ENCODE measurements at places on chromosomes 2 and 18. TPM values are rescaled to one million over a fixed set of nuclear protein-coding genes. Genes with fewer than 3 reads are reported as not detected.

DNA sequence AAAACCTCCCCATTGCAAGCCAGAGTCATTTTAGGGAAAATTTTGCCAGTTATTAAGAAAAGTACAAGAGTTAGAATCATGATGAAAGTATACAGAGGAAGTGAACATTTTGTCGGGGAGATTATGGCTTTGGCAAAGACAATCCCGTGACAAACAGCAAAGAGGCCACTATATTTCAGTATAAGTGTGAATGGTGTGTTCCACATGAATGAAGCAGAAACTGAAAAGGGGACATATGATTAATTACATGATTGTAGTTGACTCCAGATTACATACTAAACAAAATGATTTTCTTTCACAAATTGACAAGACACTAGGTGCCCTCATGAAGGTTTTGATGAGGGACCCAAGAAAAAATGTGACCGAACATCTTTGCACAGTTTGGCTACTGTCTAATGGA, 42.0 kb downstream of the SP140 start:
- DNase-seq, result no peak

GRCh38 chr2:36352701-36353100, 2.9 kb upstream of the CRIM1 start:
- DNase-seq, result peak; percentile 85

GRCh38 chr18:77619525-77619924, 369.9 kb downstream of the GALR1 start:
- DNase-seq, result no peak

GRCh38 chr2:236826606-236827156, 257.1 kb downstream of the ACKR3 start:
- no peak for DNase-seq

- no peak for DNase-seq
Observed at GRCh38 chr2:102025016-102025501, 33.3 kb downstream of the IL1R2 start.

DNA sequence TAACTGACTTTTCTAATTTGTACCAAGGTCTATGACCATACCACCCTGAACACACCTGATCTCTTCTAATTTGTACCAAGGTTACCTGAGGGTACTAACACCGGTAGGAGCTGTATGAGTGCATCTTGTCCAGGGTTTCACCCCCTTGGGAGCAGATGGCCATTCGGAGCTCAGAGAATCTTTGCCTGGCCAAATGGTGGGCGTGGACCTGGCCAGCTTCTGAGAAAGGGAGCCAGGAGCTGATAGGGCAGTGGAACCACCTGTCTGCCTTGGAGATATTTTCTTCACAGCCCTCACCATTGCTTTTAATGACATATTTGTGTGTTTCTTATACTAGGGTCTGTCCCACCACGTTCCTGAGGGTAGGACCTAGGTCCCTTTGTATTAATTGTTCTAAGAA, 188.9 kb downstream of the LDLRAD4 start:
- no peak for DNase-seq

- DNase-seq, result no peak
Observed at GRCh38 chr2:42914314-42914713, 121.9 kb upstream of the HAAO start.

DNA sequence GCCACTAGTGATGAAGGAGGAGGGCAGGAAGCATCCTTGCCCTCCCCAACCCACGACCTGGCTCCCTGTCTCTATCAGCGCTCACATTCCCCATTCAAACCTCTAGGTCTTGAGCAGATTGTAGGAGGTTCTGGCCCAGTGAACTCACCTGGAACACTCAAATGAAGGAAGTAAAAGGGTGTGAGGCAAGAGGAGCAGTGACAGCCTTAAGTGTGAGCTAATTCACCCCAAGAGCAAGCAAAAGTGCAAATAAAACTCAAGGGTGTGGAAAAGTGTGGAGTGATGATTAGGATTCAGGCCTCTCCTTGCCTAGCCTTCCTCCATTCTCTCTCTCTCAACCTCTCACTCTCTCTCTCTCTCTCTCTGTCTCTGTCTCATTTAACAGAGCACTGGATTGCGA, 41.0 kb downstream of the CYBRD1 start:
- DNase-seq, result no peak

GRCh38 chr18:60311676-60312360, 60.8 kb downstream of the MC4R start:
- DNase-seq, result no peak

The LDLRAD4 gene
- total RNA-seq, result not detected

The RTP5 gene
- not detected for total RNA-seq

Data from MCF 10A (cell line).